Kidney glomerular epithelial cell (primary cell): ENCODE measurements at places on chromosomes 16 and 17.

GRCh38 chr17:68006797-68007196 is 10.5 kb upstream of the C17orf58 start:
- no peak for DNase-seq

DNA sequence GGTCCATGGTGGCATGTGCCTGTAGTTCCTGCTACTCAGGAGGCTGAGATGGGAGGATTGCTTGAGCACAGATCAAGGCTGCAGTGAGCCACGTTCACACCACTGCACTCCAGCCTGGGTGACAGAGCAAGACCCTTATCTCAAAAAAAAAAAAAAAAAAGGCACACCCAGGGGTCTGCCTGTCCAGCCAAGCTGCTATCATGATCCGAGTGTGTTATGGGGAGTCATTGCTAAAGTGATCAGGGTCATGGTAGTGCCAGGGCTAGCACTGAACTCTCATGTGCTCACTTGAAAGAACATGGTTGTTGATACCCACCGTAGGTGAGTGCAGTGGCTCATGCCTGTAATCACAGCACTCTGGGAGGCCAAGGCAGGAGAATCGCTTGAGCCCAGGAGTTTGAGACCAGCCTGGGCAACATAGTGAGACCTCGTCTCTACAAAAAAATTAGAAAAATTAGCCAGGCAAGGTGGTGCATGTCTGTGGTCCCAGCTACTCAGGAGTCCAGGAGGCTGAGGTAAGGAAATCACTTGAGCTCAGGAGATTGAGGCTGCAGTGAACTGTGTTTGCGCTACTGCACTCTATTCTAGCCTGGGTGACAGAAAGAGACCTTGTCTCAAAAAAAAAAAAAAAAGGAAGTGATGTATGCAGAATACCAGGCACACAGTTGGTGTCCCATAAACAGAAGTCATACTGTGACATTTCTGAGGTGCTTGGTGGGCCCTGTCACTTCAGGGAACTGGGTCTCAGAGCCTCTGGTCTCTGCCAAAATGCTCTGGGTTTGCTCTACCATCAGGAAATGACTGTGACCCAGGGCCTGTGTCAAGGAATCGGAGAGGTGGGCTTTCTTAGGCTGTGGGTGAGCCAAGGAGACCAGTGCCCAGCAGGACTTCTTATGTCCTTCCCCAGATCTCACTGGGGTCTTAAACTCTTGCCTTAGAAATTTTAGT is 2.2 kb downstream of the PRM1 start:
- DNase-seq, result no peak

GRCh38 chr17:54408731-54409130 is 491.9 kb upstream of the TOM1L1 start:
- no peak for DNase-seq

GRCh38 chr17:74779948-74780400 is 3.8 kb upstream of the NAT9 start:
- no peak for DNase-seq

DNA sequence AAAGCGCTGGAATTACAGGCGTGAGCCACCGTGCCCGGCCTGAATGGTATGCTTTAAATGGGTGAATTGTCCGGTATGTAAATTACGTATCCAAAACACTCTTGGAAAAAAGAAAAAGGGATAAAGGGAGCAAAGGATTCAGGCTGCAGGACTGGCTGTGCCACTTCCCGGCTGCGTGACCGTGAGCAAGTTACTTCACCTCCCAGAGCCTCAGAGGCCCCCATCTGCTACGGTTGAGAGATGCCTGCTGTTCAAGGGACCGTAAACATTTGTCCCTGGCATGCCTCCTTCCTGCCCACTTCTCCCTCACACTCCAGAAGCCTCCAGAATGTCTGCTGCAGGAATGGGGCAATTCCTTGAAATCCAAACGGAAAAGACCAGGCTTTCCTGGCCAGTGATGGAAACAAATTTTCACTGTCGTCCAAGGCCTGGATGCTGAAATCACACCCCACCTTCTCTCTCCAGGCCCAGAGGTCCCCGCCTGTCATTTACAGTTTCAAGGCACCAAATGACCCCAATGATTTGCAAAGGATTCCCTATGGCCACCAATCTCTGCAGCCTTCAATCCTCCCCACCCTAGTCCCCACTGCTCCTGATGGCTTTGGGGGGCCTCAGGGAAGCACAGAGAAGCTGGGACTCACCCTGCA is 22.9 kb upstream of the LITAF start:
- DNase-seq, result peak; percentile 73

GRCh38 chr17:81200695-81201580 is 21.8 kb downstream of the CEP131 start:
- DNase-seq, result peak; percentile 63

DNA sequence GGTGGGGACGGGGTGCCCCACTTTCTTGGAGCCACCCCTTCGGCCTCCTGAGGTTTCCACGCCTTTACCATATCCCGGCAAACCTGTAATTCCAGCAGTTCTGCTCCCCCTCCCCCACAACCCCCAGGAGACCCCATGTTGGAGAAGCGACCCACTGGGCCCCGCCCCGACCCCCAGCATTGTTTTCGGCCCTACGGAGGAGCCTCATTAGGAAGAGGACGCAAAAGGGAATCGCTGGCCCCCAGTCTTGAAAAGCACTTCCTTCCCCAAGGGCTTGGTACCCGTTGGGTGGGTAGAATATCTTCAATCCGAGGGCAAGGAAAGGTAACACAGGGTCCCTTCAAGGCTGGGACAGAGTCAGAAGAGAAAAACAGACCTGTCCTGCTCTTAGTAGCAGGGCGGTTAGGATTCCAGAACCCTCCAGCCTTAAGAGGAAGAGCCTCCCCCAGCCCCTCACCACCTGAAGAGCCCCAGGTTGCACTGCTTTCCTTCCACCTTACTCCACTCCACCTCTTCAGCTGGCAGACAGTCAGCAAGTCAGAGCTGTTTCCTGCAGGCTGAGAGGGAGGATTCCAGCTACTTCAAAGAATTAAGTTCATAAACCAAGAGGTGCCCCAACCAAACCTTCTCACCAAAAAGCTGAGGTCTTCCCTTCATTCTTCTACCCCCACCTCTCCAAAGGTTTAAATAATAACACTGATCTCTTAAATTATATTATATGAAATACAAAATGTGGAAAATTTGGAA is 803 bp upstream of the TLCD2 start:
- no peak for DNase-seq

GRCh38 chr17:47252766-47253512 is 688 bp upstream of the ITGB3 start:
- no peak for DNase-seq

DNA sequence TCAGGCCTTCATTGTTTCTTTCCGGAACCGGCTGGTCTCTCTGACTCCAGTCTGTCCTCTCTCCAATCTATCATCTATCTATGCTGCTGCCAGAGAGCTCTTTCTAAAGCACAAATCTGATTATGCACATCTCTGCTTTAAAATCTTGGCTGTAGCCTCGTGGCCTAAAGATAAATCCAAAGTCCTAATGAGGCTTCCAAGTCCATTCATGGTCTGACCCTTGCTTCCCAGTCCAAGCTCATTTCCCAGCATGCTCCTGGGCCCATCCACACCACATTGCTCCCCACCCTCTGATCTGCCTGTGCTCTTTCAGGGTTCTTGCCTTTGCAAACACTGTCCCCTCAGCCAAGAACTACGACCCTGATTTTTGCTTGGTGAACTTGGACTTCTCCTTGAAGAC is 21.5 kb upstream of the PHB1 start:
- no peak for DNase-seq

- DNase-seq, result no peak
These were observed 23.2 kb downstream of the JUP start for GRCh38 chr17:41763327-41763726.

DNA sequence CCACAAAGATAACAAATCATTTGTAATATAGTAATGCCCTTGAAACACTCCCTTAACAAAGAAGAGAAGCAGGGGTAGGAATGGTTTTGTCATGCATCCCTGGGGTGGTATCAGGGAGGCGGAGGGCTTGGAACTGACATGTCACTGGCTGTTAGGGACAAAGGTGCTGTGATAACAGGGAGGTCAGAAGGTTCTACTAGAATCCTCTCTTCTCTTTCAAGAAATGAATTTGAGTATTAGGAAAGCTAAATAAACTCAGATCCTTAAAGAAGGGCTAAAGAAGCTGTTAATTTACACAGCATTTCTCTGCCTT is 65.4 kb upstream of the ADAMTS18 start:
- DNase-seq, result no peak

- no peak for DNase-seq
These were observed 2.8 kb upstream of the ALDOC start for GRCh38 chr17:28579526-28579925.

DNA sequence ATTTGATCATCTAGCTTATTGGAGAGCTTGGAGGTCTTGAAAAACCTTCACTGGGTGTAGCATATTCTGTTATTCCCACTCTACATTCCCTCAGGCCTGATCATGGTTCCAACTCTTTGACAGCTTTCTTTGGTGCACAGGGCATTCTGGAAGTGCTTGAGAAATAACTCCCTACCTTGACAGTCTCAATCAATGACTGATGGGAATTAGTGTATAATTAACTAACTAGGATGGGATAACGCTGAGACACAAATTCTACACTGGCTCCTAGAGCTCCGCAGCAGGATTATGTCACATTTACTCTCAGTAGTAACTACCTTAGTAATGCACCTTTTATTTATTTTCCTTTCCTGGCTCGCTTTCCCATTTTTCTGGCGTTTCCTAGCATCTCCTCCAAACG is 236.4 kb downstream of the MAP2K6 start:
- DNase-seq, result no peak

DNA sequence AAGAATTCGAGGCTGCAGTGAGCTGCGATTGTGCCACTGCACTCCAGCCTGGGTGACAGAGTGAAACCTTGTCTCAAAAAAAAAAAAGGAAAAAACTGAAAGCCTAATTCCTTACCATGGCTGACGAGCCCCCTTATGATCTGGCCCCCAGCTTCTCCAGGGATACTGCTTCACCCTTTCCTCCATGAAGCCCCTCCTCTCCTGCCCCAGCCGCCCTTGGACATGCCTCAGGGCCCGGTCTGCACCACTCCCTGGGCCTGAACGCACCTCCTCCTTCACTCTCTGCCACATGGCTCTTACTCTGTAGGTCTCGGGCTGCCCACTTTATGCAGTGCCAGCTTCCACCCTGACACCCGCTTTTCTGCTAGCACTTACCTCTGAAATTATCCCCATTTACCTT is 65.3 kb downstream of the COG7 start:
- no peak for DNase-seq

GRCh38 chr17:71649941-71650350 is 470.9 kb upstream of the SOX9 start:
- no peak for DNase-seq

DNA sequence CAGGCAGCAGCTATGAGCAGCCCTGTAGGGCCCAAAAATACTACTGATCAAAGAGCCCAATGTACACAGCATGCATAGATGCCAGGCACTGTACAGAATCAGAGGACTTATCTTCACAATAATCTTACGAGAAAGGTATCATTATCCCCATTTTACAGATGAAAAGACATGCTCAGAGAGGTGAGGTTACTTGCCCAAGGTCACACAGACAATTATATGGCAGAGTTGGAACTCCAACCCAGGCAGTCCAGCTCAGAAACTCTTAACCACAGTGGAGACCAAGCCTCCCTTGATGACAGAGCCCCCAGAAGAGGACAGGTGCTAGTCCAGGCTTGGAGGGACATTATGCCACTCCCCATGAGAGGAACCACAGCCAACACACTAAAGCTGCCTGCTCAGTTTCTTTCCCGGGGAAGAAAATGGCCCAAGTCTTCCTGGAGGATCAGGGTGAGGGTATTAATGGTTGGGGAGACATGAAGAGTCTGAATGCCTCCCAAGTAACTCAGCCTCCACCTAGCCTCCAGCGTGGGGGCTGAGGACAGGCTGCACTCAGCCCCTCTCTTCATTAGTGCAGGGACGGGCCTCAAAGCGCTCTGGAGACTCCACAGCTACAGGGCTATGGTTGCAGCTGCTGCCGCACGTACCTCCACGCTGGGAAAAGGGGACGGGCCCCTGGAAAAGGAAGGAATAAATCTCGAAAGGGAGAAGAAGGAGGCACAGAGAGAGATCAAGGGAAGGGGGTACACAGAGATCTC is 826 bp downstream of the UNC119 start:
- peak; percentile 14 for DNase-seq

GRCh38 chr16:912322-912683 is 58.5 kb downstream of the LMF1 start:
- DNase-seq, result no peak

- DNase-seq, result no peak
These were observed 1025.1 kb upstream of the CDH8 start for GRCh38 chr16:63061319-63061718.

DNA sequence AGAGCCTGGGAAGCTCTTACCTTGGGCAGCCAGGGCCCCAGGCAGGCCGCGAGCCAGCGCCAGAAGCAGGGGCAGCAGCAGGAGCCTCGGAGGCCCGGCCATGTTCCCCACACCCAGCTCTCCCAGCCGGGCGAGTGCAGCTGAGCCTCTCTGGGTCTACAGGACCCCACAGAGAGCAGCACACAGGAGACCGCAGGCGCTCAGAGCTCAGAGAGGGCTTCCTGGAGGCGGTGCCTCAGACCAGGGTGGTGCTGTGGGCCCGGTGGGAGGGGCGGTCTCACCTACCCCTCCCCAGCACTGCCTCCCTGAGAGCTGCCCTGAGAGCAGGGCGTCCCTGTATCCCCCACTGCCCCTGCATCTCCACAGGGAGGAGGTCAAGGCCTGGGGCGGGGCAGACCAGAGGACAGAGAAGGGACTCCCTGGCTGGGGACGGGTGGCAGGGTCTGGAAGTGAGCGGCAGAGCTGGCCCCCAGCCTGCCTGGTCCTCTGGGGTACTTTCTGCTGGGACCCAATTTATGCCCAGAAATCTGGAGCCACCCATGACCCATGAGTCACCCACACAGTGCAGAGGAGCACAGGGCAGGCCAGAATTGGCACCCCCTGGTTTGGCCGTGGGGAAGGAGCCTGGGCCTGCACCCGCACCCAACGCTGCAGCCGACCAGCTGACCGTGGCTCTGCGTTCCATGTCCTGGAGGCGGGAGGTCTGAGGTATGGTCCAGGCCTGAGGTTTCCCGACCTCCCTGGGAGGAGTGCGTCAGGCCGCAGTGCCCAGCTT is at the start of gene CD7:
CD7 (minus strand) TSS at position 215 of the 775 bp plus-strand sequence; CDS start at position 102, 113 bp downstream.
- no peak for DNase-seq

- DNase-seq, result peak; percentile 25
These were observed 1.6 kb upstream of the ASPA start for GRCh38 chr17:3474212-3474611.

GRCh38 chr17:75472119-75472518 is 15.7 kb downstream of the TMEM94 start:
- no peak for DNase-seq

DNA sequence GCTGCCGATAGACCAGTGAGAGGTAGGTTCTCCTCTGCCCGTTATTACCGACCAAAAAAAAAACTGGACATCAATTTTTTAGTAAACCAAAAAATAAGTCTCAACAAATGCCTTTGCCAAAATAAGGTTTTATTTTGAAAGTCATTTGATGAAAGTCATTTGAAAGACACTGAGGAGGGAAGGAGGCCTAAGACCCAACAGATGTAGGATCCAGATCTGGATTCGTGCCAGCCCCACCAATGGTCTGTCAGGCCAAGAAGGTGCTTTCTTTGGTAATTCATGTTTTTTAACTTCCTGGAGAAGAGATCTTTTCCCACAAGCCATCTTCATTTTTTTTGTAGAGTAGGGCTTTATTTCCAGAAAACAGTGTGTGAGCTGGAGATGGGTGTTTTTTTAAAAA is 18.1 kb downstream of the NTAN1 start:
- DNase-seq, result no peak

- DNase-seq, result no peak
These were observed 506.8 kb upstream of the SOX9 start for GRCh38 chr17:71613996-71614395.

- no peak for DNase-seq
These were observed 13.1 kb upstream of the BCAR1 start for GRCh38 chr16:75264457-75264998.

GRCh38 chr17:65261152-65261551 is 124.0 kb downstream of the RGS9 start:
- no peak for DNase-seq

GRCh38 chr17:16820161-16820877 is 130.3 kb downstream of the CCDC144A start:
- no peak for DNase-seq
